Stimulated activated CD4-positive, alpha-beta T cell treated with anti-CD3 and anti-CD28 coated beads, Interleukin-1b, Interleukin-23, amount 100 ng/mL, for 48 hours (primary cell): ENCODE measurements at places on chromosomes 7 and 10.

- DNase-seq = no peak
These were observed 34.1 kb upstream of the KNDC1 start for GRCh38 chr10:133125901-133126300.

DNA sequence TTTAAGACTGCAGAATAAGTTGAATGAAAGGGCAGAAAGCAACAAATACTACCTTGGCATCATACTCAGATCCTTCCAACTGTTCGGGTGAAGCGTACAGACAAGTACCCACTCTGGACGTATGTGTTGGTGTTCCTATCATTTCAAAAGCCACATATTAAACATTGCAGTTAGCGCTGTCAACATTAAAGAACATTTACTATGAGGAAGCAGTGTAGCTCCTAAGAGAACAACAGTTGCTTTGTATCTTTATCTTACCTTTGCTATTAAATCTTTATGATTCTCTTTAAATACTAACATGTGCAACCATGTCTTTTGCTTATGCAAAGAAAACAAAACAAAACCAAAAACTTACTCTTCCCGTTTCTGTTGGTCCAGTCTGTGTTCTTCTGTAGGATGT, 2.6 kb upstream of the ANKRD61 start:
- DNase-seq = no peak

DNA sequence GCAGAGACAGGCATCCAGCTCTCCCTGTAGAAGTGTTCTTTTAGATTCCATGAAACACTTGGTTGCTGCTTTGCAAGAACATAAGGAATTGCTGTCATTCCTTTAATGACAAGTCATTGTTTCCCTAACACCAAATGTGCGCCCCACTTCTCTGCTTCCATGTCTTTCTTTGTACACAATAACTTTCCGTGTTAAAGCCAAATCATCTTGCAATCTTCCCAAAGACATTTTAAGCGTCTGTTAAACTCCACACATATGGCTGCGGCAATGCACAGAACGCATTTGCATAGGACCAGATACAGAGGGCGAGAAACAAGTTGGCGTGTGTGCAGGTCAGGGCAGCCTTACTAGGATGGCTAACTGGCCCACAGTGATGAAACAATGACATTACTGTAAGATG, 399.3 kb upstream of the PRKCQ start:
- no peak for DNase-seq

DNA sequence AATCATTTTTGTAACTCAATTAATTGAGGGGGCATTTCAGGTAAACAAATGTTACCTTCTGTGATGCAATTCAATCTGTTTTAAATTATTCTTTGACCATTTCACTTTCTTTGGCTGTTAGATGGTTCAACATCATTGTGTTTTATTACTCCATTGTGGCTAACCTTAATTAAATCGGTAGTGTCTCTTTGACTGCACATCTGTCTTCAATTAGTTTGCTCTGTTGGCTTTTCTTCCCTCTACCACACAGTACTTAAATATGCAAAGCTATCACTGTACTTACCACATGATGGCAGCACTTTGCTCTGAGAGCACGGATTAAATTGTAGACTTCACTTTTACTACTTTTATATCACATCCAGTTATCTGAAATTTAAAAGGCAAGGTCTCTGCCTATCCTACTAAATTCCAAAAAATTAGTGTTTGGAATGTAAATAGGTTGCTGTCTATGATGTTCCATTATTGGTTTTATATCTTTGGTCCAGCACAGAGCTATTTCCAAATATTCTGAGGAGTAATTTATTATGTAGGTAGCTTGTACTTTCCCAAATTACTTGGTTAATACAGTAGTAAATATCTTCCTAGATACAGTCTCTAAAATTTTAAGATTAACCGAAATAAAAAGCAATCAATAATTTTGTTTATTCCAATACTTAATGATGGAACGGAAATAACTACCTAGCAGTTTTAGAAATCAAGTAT, 352.0 kb downstream of the PCLO start:
- no peak for DNase-seq

- DNase-seq = peak; percentile 26
These were observed 586 bp upstream of the ANKRD26 start for GRCh38 chr10:27100813-27101347.

DNA sequence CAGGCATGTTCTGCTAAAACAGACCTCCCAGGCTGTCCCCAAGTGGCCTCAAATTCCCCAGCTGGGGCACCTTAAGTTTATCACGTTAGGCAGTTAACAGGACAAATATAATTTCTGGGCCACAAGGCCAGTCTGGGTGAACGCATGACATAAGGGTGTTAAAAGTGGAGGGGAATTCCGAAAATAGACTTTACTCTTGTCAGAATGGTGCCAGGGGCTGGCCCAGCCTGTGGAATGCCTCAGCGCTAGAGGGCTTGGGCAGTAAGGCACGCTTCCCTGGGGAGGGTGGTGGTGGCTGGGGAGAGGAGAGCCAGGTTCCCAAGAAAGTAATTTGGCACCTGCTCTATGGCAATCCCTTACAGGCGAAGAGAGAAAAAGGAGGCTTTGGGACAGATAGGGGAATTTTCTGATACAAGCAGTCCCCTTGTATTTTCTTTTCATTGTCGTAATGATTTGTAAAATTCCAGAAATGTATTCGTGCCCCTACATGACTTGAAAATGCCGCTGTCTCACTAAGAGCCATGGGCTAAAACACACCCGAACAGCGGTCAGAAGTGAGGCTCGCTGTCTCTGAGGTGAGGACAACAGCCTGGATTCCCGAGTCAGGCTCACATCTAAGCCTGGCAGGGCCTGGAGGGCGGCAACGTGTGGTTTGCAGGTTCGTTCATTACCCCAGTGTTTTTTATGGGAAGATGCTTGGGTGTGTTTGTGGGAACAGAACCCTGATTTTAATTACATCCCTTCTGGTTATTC, 463.2 kb upstream of the GALNT17 start:
- no peak for DNase-seq

GRCh38 chr7:131057015-131057793, 270.5 kb upstream of the MKLN1 start:
- no peak for DNase-seq

DNA sequence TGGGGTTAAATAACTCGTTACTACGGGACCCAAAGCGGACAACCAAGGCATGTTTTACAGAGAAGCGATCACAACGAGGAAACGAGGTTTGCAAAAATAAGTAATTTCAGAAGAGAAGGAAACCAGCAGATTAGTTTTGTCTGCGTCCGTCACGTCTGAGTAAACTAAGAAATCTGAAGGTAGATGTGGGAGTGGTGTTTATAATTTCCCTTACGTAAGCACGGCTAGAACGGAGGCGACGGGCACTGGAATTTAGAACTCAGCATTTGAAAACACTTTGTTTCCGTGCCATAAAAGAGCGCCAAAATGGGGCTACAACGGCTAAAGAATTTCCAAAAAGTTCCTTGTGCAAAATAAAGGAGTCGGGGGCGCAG, 718 bp upstream of the UMAD1 start:
- DNase-seq = peak; percentile 57

DNA sequence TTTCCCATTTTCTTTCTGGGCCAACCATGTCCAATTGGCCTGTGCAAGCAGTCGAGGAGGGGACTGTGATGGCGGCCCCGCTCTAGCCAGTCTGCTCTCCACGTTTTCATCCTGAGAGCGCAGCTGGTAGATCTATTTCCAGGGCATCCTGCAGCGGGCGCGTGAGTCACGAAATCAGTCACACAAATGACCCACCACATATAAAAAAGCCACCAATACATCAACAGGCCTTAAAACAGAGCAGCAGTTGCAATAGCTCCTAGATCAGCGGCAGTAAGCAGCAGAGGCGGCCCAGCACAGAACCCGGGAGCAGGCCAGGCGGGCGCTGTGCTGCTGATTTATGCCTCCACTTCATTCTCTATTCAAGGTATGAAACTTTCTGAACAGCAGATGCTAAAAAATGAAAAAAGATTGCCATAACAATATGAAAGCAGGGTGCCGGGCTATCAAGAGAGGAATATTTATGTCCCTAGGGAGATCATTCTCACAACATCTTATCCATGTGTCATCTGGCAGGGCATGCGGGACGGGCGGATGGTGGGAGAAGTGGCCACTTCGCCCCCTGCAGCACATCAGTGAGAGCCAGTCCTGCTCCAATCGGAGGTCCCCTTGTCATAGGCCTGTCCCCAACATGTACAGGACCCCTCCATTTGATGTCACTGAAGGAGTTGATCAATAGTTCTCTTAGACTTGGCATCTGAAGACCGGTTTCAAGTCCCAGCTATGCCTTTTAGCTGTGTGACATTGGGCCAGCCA, 98.0 kb upstream of the GPR26 start:
- DNase-seq = no peak

- no peak for DNase-seq
These were observed 164.3 kb downstream of the BAMBI start for GRCh38 chr10:28841625-28842024.

- no peak for DNase-seq
These were observed 141.2 kb upstream of the KIF5B start for GRCh38 chr10:32197423-32197822.

DNA sequence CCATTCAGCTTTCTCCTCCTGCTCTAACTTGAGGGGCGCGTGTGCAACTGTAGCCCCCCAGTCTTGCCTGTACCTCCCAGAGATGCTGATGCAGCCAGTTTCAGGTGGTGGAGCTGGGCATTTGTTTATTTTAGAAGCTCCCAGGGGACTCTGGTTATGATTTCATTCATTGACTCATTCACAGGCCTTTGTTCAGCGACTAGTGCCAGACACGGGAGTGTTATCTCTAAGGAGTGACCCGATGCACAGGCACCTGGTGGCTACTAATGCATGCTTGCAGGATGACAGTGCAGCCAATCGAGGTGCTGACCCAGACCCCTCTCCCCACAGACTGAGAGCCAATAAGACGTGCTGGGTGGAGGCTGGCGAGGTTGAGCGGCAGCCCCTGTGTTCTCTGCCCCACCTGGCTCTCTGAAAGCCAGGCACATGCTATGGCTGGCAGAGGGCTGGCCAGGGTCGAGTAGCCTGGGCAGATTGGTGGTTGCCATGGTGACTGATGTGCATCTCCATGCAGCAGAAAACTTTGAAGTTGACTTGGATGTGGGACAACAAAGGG, 19.7 kb upstream of the SLC18A2 start:
- DNase-seq = no peak

GRCh38 chr7:129887865-129888264, 64.9 kb downstream of the UBE2H start:
- no peak for DNase-seq

DNA sequence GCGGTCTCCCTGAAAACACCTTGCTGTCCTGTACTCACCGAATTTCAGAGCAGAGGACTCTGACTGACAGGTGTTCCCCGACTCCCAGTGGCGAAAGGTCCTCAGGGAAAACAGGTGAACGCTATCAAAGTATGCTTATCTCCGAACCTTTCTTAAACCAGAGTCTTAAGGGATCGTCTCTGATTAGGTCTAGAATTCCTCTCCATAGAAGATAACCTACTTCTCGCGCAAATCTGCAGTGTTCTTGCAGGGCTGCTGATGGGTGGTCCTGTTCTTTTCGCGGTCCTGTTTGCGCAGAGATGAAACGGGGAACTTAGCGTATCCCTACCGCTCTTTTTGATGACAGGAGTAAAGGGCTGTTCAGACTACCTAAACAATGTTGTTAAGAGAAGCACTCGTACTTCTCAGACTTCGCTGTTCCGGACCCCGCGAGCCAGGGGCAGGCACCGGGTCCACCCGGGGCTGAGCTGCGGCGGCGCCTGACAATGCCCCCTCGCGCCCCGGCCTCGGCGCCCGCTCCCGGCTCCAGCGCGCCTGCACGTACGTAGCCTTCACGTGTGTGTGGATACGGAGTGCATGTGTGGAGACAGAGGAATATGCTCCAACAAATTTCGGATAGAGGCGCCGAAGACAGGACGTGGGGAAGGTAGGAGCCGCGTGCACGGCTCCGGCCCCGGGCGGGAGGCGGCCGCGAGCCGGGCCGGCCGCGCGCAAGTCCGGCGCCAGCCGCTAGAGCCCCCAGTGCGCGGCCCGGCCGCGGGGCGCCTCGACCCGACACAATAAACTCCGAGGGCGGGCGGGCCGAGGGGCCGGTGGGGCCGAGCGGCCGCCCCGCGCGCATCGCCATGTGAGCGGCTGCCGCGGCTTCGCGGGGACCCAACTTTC, 766 bp upstream of the ZMYND11 start:
- DNase-seq = peak; percentile 25

DNA sequence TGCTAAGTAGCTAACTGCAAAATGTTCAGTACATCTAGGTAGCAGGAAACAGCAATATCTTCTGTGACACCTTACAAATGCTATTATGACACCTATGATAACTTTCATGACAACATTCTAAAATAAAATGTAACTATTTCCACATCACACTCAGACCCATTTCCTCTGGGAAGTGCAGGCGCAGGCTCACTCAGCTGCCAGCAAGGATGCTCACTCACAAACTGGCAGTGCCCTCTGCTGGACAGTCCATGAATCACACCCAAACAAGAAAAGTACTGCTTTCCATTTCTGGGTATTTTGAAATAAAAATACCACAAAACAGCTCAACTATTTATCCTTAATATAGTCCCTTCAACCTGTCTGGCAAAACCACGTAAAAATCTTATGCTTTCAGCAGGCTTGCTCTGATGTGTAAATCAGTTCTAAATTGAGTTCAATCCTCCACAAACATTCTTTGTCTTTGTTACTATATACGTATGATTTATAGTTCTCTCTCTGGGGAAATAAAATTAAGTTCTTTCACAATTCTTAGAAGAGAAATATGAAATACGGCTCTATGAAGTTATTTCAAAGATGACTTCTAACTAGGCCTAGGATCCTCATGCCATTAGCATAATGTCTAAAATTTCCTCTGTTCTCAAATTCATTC, 176.6 kb downstream of the PARD3 start:
- peak; percentile 61 for DNase-seq
